ENCODE measurements at places on chromosomes 12 and 14. TPM values are rescaled to one million over a fixed set of nuclear protein-coding genes. Genes with fewer than 3 reads are reported as not detected.

GRCh38 chr12:119423285-119423684 lies 88.8 kb downstream of the CCDC60 start:
- peak; percentile 20 for DNase-seq

- DNase-seq: no peak
These were observed 42.0 kb downstream of the LGMN start for GRCh38 chr14:92706386-92706785.

- no peak for DNase-seq
These were observed 2.7 kb upstream of the TRHDE start for GRCh38 chr12:72269491-72269890.

DNA sequence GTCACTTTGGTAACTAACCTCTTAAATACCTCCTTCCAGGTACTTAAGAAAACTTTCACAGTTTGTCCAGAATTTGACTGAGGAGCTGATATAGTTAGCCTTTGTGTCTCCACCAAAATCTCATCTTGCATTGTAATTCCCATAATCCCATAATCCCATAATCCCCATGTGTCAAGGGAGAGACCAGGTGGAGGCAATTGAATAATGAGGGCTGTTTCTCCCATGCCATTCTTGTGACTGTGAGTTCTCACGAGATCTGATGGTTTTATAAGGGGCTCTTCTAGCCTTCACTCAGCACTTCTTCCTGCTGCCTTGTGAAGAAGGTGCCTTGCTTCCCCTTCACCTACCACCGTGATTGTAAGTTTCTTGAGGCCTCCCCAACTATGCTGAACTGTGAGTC lies 7.8 kb upstream of the NOVA1 start:
- no peak for DNase-seq

The SIX4 gene
- total RNA-seq: 2.4 TPM
